ENCODE measurements at places on chromosomes 5 and 9. TPM values are rescaled to one million over a fixed set of nuclear protein-coding genes. Genes with fewer than 3 reads are reported as not detected.

LEAP2 gene
- total RNA-seq = not detected

SVEP1 gene
- total RNA-seq = 0.16 TPM

DMRT3 gene
- total RNA-seq = 8.8 TPM

ABO gene
- total RNA-seq = not detected

CSF2 gene
- total RNA-seq = 0.25 TPM

DDX4 gene
- total RNA-seq = not detected

MIER3 gene
- total RNA-seq = 15.0 TPM

ZNF462 gene
- 25.7 TPM for total RNA-seq

LMX1B gene
- 0.63 TPM for total RNA-seq

TSLP gene
- total RNA-seq = 0.13 TPM

ARID3C gene
- total RNA-seq = 0.51 TPM

DEPDC1B gene
- total RNA-seq = 35.4 TPM

SPACA9 gene
- 1.6 TPM for total RNA-seq

C6 gene
- not detected for total RNA-seq

HRCT1 gene
- total RNA-seq = 3.3 TPM

MOB3B gene
- 0.98 TPM for total RNA-seq

GPR151 gene
- not detected for total RNA-seq

SPINK7 gene
- total RNA-seq = not detected

C5orf63 gene
- 2.3 TPM for total RNA-seq

DNAJC18 gene
- total RNA-seq = 8.0 TPM

SMIM27 gene
- total RNA-seq = 10.1 TPM

FAM78A gene
- total RNA-seq = 1.1 TPM

ARL14EPL gene
- total RNA-seq = not detected

FBP2 gene
- total RNA-seq = not detected

MARCHF3 gene
- total RNA-seq = 1.5 TPM

DUSP1 gene
- 380 TPM for total RNA-seq

GCNT4 gene
- total RNA-seq = 1.1 TPM

PDLIM4 gene
- 171 TPM for total RNA-seq

KIAA0825 gene
- 2.2 TPM for total RNA-seq

CDX1 gene
- 0.33 TPM for total RNA-seq

CNTNAP3 gene
- total RNA-seq = 13.5 TPM

PRSS3 gene
- 0.89 TPM for total RNA-seq

Measured in mesangial cell (primary cell).